Breast epithelium (tissue), 4 donors: ENCODE measurements at places on chromosomes 7 and 10. TPM values are rescaled to one million over a fixed set of nuclear protein-coding genes. Genes with fewer than 3 reads are reported as not detected.
A peak's percentile ranks its signal among the peaks of the same experiment; 100 is the strongest.

- DNase-seq = peak; percentile 25
- H3K27ac ChIP-seq = peak overlapping the region; percentile 64
- no peaks in the 10 kb centered on the region for H3K27me3 ChIP-seq
- no peaks in the 10 kb centered on the region for H3K4me1 ChIP-seq
These were observed 185.0 kb upstream of the TMEM196 start for GRCh38 chr7:19958309-19958896.

DNA sequence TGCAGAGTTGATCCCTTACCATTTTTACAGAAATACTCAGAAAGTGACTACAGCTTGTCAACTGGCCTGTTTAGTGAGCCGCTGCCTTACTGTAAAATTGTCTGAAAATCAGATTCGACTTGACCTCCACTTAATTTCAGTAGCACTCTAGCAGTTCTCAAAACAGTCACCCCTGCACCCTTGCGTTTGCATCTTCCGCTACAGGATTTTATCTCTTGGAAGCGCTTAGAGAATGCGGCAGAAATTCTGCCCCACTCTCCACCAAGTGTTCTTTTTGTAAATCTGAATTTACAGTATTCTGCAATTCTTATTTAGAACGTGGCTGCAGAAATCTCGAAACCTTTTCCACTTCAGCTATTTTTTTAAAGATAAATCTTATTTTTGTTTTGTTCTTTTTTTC, 1.9 kb upstream of the TWIST1 start:
- no peaks in the 10 kb centered on the region for H3K4me1 ChIP-seq
- no peak overlapping the region for H3K4me3 ChIP-seq
- DNase-seq = no peak
- H3K27me3 ChIP-seq = no peaks in the 10 kb centered on the region
- H3K36me3 ChIP-seq = no peaks in the 10 kb centered on the region
- H3K27ac ChIP-seq = no peak overlapping the region

GRCh38 chr7:15104411-15105092, 202.0 kb upstream of the DGKB start:
- no peaks in the 10 kb centered on the region for H3K36me3 ChIP-seq
- DNase-seq = no peak
- H3K27me3 ChIP-seq = no peaks in the 10 kb centered on the region
- no peaks in the 10 kb centered on the region for H3K4me1 ChIP-seq
- no peak overlapping the region for H3K4me3 ChIP-seq

DNA sequence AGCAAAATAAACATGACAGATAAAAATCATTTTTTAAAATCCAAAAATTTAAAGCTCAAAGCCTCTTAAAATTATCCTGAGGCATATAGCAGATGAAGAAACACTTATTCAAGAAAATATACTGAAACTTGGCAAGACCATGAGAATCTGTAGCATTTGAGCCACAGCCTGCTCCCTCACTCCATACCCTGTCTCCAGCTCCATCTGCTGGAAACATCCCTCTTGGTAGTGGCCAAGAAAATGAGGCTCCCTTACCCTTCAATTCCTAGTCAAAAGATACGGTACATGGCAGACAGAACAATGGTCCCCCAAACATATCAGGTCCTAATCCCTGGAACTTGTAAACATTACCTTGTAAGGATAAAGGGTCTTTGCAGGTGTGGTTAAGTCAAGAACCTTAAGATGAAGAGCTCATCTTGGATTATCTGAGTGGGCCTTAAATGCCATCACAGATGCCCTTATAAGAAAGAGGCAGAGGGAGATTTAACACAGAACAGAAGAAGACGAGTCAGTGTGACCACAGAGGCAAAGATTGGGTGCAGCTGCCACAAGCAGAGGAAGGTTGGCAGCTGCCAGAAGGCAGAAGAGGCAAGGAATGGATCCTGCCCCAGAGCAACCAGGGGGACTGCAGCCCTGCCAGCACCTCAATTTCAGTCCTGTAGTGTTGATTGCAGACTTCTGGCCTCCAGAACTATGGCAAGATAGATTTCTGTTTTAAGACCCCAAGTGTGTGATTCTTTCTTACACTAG, 149.4 kb downstream of the ZNF248 start:
- no peak overlapping the region for H3K4me3 ChIP-seq
- no peaks in the 10 kb centered on the region for H3K27me3 ChIP-seq
- DNase-seq = no peak
- H3K36me3 ChIP-seq = no peaks in the 10 kb centered on the region
- H3K4me1 ChIP-seq = no peaks in the 10 kb centered on the region
- H3K27ac ChIP-seq = no peak overlapping the region

GRCh38 chr7:148260599-148260998, 330.0 kb upstream of the C7orf33 start:
- H3K4me1 ChIP-seq = peaks cover 3% of the 10 kb centered on the region
- H3K27ac ChIP-seq = no peak overlapping the region
- H3K36me3 ChIP-seq = no peaks in the 10 kb centered on the region
- no peak for DNase-seq

- H3K4me1 ChIP-seq = peaks cover 31% of the 10 kb centered on the region
- H3K36me3 ChIP-seq = no peaks in the 10 kb centered on the region
- H3K4me3 ChIP-seq = peak overlapping the region; percentile 90
- H3K27me3 ChIP-seq = no peaks in the 10 kb centered on the region
These were observed 827 bp upstream of the FASTK start for GRCh38 chr7:151081170-151082101.

DNA sequence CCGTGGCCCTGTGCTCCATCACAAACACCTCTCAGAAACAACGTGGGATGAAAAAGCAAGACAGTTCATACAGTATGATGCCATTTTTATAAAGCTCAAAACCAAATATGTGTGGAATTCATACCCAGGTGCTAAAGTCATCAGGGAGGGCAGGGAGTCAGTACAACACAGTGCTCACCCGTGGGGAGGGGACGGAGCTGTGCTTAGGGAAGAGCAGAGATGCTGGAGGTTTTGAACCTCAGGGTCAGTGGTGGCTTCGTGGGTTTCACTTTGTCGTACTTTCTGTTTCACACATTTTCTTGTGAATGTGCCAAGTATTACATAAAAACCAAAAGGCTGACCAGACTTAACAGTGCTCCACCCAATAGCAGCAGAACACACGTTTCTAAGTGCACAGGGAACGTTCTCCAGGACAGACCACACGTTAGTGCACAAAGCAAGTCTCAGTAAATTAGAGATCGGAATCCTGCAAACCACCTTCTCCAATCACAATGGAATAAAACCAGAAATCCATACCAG, 21.2 kb downstream of the ZMIZ2 start:
- H3K27me3 ChIP-seq = no peaks in the 10 kb centered on the region
- peaks cover 4% of the 10 kb centered on the region for H3K36me3 ChIP-seq
- H3K4me1 ChIP-seq = peaks cover 15% of the 10 kb centered on the region
- no peak overlapping the region for H3K4me3 ChIP-seq

- H3K4me3 ChIP-seq = no peak overlapping the region
- H3K27ac ChIP-seq = no peak overlapping the region
- no peaks in the 10 kb centered on the region for H3K4me1 ChIP-seq
These were observed 90.6 kb downstream of the MARCHF5 start for GRCh38 chr10:92381543-92381954.

GRCh38 chr10:6014241-6014761, 37.0 kb upstream of the IL15RA start:
- H3K27ac ChIP-seq = peak overlapping the region; percentile 1
- H3K4me3 ChIP-seq = no peak overlapping the region
- no peaks in the 10 kb centered on the region for H3K27me3 ChIP-seq
- no peaks in the 10 kb centered on the region for H3K4me1 ChIP-seq
- no peak for DNase-seq

DNA sequence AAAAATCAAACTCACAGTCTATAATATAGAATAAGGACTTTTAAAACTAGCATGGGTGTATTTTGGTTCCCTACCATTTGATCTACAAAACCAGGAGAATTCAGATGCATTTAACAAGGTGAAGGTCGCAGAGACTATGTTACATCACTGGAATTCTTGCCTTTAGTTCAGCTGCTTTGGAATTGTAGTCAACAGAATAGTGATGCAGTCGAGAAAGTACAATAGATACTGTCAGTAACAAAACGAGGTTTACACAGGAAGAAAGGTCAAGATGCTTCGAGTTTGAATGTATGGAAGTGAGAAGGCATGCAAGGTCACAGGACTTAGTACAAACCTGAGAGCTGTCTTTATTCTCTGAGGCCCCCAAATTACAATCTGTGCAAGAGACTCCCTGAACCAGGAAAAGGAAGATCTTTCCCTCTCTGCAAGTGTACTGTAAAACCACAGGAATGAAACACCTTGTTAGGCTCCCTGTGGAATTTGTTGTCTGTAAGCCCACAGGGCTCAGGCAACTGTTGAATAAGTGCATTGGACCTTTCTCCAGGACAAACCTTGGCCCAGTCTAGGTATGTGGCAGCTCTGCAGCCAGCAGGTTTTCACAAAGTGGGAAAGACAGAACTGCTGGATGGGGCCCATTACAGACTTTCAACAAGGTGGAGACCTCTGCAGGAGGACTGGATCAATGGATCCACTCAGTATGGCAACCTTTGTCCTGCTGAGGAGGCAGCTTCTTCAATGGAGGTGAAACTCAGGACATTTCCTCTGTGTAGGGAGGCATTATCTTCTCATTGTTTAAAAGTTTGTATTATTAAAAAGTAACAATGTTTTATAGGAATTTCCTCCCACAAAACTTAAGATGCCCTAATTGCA, 101.1 kb upstream of the GSDME start:
- no peak overlapping the region for H3K27ac ChIP-seq
- no peak overlapping the region for H3K4me3 ChIP-seq
- no peaks in the 10 kb centered on the region for H3K36me3 ChIP-seq

- no peaks in the 10 kb centered on the region for H3K27me3 ChIP-seq
- no peaks in the 10 kb centered on the region for H3K4me1 ChIP-seq
- no peak overlapping the region for H3K4me3 ChIP-seq
- H3K27ac ChIP-seq = no peak overlapping the region
These were observed 50.6 kb downstream of the ADAMTS14 start for GRCh38 chr10:70722820-70723424.

DNA sequence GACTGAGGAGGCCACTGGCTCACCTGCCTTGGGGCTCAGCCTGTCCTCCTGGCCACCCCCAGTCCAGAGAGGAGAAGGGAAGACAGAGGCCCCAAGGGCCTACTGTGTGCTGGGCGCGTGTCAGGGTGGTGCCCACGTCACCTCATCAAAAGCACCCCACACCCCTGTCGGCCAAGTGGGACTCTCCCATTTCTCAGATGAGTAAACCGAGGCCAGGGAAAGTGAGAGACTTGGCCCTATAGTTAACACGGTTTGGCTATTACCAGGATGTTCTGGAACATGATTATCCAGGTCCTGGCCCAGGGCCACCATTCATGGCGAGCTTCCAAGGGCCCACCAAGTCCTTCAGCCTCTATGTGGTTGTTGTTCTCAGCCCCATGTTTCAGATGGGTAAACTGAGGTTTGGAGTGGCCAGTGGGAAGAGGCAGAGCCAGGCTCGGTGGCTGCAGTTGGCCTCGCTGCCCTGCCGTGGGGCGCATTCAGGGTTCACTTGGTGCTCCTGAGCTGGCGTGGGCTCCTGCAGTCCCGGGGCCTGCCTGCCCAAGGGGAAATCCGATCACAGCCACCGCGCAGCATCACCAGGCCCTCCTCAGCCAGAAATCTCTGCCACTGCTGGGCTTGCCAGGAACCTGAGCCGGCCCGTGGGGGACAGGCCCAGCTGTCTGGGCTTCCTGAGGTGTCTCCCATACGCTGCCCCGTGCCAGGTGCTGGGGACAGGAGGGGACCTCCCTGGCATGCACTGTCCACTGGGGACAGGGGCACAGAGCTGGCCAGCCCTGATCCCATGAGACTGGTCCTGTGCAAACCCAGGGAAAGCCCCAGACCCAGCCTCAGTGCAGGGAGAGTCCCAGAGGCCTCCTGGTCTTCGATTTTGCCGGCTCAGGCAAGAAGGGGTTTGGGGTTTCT, 117.7 kb upstream of the TNRC18 start:
- no peaks in the 10 kb centered on the region for H3K36me3 ChIP-seq
- H3K27ac ChIP-seq = no peak overlapping the region
- H3K27me3 ChIP-seq = no peaks in the 10 kb centered on the region

GRCh38 chr10:119496273-119496672, 46.2 kb downstream of the RGS10 start:
- no peak overlapping the region for H3K4me3 ChIP-seq
- DNase-seq = no peak
- H3K27me3 ChIP-seq = no peaks in the 10 kb centered on the region
- H3K36me3 ChIP-seq = no peaks in the 10 kb centered on the region
- H3K4me1 ChIP-seq = no peaks in the 10 kb centered on the region
- H3K27ac ChIP-seq = no peak overlapping the region

- no peak for DNase-seq
- no peak overlapping the region for H3K27ac ChIP-seq
- H3K36me3 ChIP-seq = no peaks in the 10 kb centered on the region
- H3K27me3 ChIP-seq = no peaks in the 10 kb centered on the region
- H3K4me1 ChIP-seq = no peaks in the 10 kb centered on the region
These were observed 2.3 kb downstream of the NACAD start for GRCh38 chr7:45086331-45087065.

GRCh38 chr10:88270871-88271713, 312.0 kb downstream of the RNLS start:
- DNase-seq = no peak
- H3K36me3 ChIP-seq = no peaks in the 10 kb centered on the region
- peak overlapping the region; percentile 57 for H3K27ac ChIP-seq
- no peak overlapping the region for H3K4me3 ChIP-seq
- no peaks in the 10 kb centered on the region for H3K4me1 ChIP-seq

GRCh38 chr7:51077316-51077986, 239.2 kb downstream of the COBL start:
- no peaks in the 10 kb centered on the region for H3K27me3 ChIP-seq
- no peaks in the 10 kb centered on the region for H3K36me3 ChIP-seq
- no peak for DNase-seq
- H3K4me1 ChIP-seq = no peaks in the 10 kb centered on the region
- no peak overlapping the region for H3K4me3 ChIP-seq

LEP gene
- 41.6 TPM for total RNA-seq

LIPK gene
- total RNA-seq = 0.66 TPM

SP8 gene
- not detected for total RNA-seq

FKBP14 gene
- 13.0 TPM for total RNA-seq

C10orf105 gene
- total RNA-seq = 0.29 TPM

NKX1-2 gene
- total RNA-seq = not detected

INA gene
- not detected for total RNA-seq

MBL2 gene
- not detected for total RNA-seq

ERVW-1 gene
- not detected for total RNA-seq

FZD1 gene
- 36.1 TPM for total RNA-seq

DYNC1I1 gene
- 6.6 TPM for total RNA-seq

TMED4 gene
- 208 TPM for total RNA-seq

RAMP3 gene
- total RNA-seq = 103 TPM
